SW 1271 (cell line): ENCODE measurements at places on chromosomes 3 and 15.

DNA sequence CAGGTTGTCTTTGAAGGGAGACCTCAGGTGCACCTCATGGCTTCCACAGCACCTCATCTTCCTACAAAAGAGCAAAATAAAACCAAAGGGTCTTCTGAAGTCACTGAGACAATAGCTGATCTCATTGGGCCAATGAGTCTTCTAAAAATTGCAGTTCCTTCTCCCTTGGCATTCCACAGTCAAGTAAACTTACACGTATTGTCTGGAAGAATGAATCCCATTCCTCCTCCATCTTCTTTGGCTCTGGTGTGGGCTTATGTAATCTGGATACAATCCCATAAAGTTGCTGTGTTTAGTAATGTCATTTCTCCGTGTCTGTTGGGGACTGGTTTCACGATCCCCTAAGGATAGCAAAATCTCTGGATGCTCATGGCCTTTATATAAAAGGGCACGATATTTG lies 85.5 kb upstream of the CGNL1 start:
- DNase-seq: no peak

DNA sequence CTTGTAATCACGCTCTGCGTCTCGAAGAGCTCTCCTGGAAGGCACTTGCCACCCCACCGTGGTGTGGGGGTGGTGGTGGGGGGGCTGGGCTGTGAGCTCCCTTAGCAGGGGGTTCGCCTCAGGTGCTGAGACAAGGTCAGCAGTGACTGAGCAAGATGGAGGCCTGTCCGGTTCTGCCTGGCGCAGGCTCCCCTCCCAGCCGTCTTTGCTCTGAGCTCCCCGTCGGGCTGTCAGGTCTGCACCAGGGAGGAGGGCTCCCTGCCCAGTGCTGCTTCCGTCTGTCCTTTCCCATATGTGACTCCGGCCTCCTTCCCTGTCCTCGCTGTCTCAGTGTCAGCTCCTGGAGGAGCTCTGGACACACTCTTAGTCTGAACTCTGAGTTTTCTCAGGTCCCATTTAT lies 80.0 kb downstream of the PLXNA1 start:
- DNase-seq: no peak

DNA sequence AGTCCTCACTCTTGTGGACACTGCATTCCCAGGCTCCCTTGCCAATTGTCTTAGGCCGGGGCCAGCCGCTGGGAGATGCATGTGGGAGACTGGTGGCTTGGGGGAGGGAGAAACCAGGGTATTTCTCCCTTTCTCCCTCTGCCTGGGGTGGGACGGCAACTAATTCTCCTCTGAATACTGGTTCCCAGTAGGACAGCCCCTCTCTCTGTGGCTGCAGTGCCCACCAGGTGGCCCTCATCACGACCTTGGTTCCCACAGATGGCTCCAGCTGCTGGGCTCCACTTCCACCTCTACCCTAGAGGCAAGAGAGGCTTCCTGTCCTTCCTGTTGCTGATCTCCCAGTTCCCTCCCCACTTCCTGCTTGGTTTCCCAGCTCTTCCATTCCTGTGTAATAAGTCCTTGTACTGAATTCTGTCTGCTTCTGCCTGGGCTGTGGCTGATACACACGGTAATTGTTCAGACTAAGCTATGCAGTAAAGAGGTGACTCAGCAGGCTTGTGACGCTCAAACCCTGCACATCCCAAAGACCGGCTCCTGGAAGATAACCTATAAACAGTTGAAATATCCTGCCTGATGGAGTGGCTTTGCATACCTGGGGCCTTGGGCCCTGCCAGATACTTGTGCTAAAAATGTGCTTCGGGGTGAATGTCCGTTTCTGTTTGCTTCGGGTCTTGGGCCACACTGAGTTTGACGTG lies 20.4 kb upstream of the COPG1 start:
- no peak for DNase-seq

- DNase-seq: no peak
Measured at GRCh38 chr3:162141272-162141791, 644.7 kb downstream of the OTOL1 start.

DNA sequence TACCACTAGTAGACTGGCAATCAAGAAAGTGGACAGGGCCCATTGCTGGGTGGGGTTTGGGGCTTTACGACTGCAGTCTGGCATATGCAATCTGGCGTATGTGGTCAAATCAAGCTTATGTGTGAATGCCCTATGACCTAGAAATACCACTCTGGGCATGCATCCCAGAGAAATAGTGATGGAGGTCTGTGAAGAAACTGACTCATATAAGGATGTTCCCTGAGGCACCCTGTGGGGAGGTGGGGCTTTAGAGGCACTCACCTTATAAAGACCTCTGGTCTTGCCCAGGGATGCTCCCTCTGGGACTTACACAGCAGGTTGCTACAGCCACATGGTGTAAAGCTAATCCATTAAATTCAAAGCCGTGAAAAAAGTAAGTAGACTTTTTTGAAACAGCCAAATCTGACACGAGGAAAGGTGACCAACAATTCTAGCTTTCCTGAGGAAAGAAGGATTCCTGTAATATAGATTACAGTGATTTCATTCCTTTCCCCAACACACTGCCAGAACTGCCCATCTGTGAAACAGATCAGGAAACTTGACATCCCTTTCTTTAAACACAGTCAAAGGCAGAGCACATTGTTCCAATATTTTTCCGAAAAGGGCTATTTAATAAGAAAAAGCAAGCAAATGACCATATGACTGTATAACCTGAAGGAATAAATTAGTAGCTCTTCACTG lies 13.6 kb downstream of the RARRES1 start:
- DNase-seq: peak; percentile 58

DNA sequence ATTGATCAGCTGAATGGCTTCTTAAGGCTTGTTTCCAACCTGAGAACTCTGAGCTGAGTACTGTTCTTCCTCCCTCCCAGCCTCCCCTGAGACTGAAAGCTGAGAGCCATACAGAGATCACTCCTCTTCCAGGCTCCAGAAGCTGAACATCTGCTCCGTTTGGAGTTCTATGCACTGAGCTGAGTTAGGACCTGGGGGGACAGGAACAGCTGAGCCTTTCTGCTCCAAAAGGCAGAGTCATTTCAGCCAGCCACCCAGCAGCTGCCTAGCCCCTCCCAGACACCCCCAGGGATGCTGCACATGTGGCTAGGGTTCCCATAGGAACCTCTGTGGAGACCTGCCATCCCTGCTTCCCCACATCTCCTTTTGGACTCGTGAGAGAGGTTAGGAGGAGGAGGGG lies 64.2 kb upstream of the GLCE start:
- DNase-seq: no peak

GRCh38 chr3:51706021-51706485 lies 815 bp upstream of the GRM2 start:
- DNase-seq: no peak

DNA sequence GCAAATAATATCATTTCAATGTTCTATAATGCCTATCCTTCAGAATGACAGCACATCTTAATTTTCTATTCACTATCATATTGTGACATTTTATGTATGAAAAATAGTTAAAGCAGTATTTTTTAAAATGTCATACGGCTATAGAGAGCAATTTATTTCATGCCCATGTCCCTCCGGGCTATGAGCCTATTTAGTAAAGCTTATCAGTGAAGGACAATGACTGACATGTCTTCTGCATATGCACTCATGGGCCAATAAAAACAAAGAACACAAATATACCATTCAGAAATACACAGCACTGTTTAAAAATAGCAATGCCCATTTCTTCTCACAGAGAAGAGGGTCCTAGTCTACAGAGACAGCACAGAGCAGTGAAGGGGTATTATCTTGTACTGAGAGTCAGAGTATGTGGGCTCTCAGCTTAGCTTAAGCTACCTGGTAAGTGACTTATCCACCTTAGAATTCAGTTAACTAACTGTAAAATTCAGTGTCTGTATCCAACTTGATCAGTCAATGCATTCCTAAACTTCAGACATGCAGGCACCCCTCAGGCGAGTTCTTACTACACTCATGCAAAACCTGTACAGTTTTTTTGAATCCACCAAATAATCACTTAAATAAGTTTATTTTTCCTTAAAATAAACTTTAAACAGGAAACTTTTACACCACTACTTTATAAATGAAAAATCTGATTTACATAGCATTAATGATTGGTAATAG lies 9.0 kb downstream of the GOLIM4 start:
- no peak for DNase-seq

DNA sequence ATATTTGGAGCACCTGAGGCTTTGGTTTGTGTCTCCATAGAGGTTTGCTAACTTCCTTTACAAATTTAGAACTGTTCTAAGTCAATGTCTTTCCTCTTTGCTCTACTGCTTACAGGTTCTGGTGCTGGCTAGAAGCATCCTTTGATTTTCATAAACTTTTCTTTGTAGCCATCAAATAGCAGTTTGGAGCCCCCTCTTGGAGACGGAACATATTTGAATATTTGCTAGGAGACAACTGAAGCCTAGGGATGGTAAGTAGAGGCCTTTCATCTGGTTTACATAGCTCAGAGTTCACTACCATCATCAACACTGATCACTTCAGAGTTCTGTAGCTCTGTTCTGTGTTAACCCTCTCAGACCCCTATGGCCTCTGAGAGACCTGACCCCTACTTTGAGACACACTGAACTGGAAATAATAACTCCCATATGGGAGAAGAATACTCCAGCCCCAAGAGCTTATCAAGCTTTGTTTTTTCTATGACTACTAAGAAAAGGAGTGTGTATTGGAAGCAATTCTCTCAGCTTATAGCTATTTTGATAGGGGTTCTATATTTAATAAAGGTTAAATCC lies 420.4 kb downstream of the EPHA3 start:
- DNase-seq: no peak

GRCh38 chr15:51313074-51313393 lies 25.4 kb downstream of the CYP19A1 start:
- DNase-seq: no peak

- no peak for DNase-seq
Measured at GRCh38 chr15:77535845-77536244, 96.9 kb downstream of the LINGO1 start.

- DNase-seq: no peak
Measured at GRCh38 chr15:59105854-59106253, 908 bp downstream of the CCNB2 start.

- no peak for DNase-seq
Measured at GRCh38 chr3:32137870-32138269, 31.4 kb downstream of the GPD1L start.

DNA sequence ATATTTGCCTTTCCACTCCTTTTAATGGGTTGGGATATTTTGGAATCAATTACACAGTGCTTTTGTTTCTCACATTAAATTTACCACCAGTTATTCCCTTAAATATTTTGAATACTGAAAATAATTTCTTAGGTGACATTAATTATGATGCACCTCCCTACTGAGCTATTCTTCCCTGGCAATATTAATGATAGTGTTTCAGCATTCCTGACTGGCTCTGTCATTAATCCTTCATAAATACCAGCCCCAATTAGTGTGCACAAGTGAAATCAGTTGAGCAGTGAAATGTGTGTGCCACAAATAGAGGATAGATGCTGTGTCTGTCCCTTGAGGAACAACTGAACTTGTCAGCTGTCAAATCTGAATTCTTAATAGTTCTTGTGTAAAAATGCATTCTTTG lies 304.0 kb downstream of the CACNA2D3 start:
- DNase-seq: no peak
